Stimulated activated CD4-positive, alpha-beta T cell treated with anti-CD3 and anti-CD28 coated beads, Interleukin-1b, Interleukin-23, amount 100 ng/mL, for 4 hours (primary cell): ENCODE measurements at places on chromosomes 5 and 9.

DNA sequence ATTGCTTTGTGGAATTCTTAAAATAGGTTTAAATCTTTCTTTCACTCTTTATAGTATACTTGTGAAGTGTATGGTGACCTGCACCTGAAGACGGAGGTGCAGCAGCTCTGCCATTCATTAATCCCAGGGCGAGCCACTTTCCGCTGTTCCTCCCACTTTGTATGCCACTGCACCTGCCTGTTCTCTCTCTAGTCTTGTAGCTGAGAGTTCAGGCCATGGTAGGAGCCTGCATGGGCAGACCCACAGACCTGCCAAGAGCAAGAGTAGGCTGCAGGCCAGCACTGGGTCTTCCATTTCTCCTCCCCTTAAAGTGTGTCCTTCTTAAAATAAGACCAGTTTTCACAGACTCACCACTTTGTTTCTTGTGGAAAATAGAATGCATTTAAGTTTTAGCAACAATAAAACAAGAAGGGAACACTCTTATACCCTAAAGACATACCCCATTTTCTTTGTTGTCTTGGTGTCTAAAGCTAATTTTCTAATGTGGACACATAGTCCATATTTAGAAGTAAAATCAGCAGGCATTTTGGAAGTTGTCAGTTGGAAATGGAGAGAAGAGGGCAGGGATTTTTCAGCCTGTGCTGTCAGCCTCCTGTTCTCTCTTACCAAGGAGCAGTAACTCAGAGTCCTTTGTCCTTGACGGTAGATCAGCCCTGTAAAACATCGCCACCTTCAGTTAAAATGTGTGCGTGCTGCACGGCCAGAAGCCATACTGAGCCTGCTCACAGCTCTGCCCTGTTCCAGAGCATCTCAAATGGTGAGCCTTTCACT is 103.2 kb downstream of the SNCAIP start:
- no peak for DNase-seq

DNA sequence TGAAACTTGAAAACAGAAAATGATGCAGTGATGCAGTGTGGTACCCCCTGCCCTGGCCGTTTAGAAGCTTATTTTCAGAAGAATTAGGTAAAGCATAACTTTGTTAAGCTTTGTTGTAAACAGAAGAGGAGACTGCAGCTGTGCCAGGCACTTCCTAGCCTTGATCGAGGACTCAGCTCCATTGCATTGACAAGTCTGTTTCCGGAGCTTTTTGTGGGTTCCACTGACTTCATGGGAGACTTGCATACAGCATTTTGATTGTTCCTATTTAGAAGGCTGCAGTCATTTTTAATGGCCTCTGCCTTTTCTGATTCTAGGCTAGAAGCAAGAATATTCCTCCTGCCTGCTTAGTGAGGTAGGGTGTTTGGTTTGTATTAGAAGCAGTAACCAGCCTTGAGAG is 12.3 kb downstream of the MVB12B start:
- DNase-seq: no peak

GRCh38 chr9:98021306-98022040 is 35.1 kb upstream of the NANS start:
- no peak for DNase-seq

GRCh38 chr5:172395483-172395882 is 58.8 kb downstream of the SH3PXD2B start:
- no peak for DNase-seq

GRCh38 chr5:58635416-58635815 is 52.5 kb downstream of the RAB3C start:
- DNase-seq: no peak

DNA sequence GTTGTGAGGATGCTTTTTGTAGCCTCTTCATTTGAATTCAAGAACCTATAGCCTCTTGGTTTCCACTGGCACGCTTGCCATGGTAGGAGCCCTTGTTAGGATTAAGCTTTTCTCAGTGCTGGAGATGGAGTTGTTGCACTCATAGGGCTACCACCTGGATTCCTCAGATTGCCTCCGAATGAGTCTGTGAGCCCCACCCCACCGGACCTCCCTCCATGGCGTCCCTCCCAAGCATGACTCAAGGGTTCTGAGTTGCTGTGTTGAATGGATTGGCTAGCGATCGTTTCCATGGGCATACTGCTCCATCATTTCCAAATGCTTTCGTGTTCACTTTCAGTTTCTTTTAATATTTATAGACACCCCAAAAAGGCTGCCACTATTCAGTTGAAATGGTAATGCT is 69.9 kb downstream of the DAPK1 start:
- no peak for DNase-seq

DNA sequence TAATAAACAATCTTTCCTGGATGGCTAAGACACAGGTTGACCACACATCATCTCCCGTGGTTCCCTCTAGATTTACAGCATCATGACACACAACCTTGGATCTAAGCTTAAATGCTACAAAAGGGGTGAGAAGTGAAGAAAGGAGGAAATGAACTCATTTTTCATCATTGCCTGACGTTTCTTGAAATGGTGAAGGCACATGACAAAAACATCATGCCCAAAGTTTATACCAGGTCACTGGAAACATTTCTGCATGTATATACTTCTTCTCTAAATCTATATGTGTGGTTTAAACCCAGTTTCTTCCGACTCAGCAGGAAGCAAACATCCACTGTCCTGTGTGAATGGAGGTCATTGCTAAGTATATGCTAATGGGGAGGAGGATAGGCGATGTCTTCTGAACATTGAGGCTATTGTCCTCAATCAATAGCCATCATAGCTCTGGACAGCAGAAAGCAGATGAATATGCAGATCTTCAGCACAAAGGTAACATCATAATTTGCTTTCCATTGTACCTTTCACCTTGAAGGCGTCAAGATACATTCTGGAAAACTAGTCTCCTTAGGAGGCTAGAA is 137.4 kb downstream of the MED27 start:
- DNase-seq: no peak

DNA sequence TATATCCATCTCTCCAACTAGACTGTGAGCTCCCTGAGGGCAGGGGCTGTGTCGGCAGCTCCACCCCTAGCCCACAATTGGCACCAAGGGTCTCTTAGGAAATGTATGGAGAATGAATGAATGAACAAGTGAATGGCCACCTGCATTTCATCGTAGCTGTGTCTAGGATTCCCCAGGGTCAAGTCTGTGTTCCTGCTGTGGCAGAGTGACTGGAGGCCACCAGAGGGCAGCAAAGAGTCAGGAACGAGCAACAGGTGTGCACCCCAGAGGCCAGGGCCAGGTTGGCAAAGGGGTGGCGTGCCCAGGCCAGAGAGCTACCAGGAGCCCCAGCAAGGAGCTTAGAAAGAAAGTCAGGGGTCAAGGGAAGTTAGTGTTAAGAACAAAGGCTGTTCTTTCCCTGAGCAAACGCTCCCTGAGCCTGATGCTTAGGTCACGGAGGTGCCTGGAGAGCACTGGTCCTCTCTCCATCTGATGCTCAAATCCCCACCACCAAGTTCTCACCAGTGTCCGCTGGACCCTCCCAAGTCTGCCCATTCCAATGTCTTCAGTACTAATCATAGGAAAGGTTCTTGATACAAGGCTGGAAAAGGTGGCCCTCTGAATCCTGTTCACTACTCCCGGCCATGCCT is 160.7 kb downstream of the PAX5 start:
- peak; percentile 63 for DNase-seq

DNA sequence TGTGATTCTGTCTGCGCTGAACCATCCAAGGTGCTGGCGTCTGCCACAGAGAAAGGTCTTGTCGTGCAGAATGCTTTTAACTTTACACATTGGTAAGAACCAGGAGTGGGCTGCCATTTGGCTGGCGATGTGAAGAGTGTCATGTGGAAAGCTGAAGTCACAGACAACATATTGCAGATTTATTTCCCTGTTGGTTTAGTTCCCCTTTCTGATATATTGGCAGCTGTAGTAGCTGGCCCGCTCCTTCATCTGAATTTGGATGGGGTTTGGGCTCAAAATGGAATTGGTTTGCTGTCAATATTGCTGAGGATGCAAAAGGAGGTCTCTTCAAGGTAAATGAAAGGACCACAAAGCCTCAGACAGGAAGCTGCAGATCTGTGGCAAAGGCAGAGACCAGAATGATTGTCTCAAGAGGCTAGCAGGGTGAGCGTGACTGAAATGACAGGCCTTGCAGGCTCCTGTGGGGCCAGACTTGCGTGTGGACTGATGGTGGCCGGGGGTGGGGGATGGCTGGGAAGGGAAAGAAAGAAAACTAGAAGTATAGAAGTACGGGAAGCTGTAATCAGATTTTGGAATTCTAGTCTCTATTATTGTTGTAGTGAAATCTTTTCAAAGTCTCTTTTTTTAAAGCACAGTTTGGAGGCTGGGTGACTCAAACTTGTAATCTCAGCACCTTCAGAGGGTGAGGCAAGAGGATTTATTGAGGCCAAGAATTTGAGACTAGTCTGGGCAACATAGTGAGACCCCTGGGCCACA is 25.1 kb upstream of the CD180 start:
- DNase-seq: no peak

DNA sequence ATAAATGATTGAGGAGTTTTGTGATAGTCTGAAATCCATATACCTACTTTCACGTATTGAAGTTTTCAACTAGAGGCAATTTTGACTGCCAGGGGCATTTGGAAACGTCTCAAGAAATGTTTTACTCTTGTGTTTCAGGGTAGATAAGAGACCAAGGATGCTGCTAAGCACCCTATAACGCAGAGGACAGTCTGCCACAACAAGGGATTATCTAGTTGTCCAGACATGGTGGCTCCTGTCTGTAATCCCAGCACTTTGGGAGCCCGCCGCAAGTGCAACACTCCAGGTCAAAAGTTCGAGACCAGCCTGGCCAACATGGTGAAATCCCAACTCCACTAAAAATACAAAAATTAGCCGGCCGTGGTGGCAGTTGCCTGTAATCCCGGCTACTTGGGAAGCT is 133.7 kb upstream of the CCNG1 start:
- no peak for DNase-seq

DNA sequence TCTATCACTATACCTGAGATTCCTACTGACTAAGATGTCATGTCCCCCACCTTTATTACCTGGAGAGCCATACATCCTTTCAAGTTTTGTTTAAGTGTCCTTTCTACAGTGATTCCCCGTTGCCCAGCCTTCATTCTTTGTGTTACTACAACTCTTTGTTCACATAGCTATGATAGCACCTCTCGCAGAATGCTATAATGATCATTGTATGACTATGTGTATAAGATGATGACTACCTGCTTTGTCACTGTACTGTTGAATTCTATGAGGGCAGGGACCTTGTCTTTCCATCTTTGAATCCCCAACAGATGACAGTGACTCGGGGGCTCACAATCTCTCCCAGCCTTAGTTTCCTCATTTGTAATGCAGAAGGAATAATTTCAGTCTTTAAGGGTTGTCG is 361.2 kb downstream of the NPR3 start:
- DNase-seq: no peak

DNA sequence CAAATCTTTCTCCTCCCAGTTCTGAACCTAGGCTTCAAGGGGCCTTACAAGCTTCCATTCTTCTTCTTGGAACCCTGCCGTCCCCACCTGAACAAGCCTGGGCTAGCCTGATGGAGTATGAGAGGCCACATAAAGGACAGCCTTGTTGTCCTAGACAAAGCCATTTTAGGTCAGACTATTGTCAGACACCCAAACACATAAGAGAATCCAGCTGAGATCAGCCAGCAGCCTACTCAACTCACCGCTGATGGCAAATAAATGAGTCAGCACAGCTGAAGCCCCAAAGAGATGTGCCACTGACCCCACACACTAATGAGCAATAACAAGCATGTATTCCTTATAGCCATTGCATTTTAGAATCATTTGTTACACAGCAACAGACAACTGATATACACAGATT is 33.8 kb downstream of the SVEP1 start:
- no peak for DNase-seq

DNA sequence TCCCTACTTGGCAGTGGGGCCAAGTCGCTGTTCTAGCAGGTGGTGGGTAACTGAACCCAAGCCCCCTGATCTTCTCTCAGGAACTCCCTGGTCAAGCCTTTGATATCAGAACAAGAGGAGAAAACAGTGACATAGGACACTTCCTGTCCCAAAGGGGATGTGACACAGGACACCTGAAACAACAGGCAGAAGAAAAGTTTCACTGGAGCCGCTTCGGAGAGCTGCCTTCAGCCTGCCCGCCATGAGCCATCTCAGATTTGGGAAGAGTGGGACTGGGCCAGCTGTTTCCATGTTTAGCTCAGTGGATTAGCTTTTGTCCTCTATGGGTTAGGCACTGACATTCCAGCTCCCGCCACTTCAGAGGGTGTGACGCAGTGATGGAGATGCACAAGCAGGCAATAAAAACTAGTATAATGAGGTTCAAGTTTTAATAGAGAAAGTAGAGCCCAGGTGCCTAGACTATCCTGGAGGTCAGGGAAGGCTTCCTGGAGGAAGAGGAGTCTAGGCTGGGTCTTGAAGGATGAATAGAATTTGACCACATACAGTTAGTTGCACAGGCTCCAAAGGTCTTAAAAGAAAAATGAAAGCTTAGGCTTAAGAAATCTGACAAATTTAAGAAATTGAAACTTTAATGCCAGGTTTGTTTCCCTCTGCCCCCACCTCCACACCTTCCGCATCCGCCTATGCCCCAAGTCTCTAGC is 104.1 kb upstream of the SPRY4 start:
- DNase-seq: no peak

GRCh38 chr9:127970401-127971313 is 10.1 kb downstream of the EEIG1 start:
- peak; percentile 55 for DNase-seq
